ENCODE measurements at places on chromosomes 7 and 10. TPM values are rescaled to one million over a fixed set of nuclear protein-coding genes. Genes with fewer than 3 reads are reported as not detected.

ITGA8 gene
- 33.9 TPM for total RNA-seq

OIT3 gene
- total RNA-seq, result not detected

ATXN7L1 gene
- total RNA-seq, result 12.9 TPM

CRPPA gene
- 2.9 TPM for total RNA-seq

UPK3BL1 gene
- total RNA-seq, result 39.4 TPM

TTYH3 gene
- 48.8 TPM for total RNA-seq

NEBL gene
- 106 TPM for total RNA-seq

HSPA14 gene
- total RNA-seq, result 10.0 TPM

ZNF775 gene
- 4.4 TPM for total RNA-seq

ACSM6 gene
- not detected for total RNA-seq

LIPK gene
- total RNA-seq, result not detected

MRPS33 gene
- 27.4 TPM for total RNA-seq

CHST15 gene
- 49.2 TPM for total RNA-seq

HIP1 gene
- total RNA-seq, result 86.2 TPM

PPA1 gene
- total RNA-seq, result 175 TPM

GNB2 gene
- total RNA-seq, result 208 TPM

CFAP43 gene
- 0.75 TPM for total RNA-seq

MRLN gene
- not detected for total RNA-seq

TMEM196 gene
- total RNA-seq, result not detected

KCP gene
- total RNA-seq, result 1.3 TPM

FGFR2 gene
- total RNA-seq, result 58.7 TPM

LIPJ gene
- not detected for total RNA-seq

ATOH7 gene
- total RNA-seq, result not detected

AP3M1 gene
- 33.1 TPM for total RNA-seq

NACAD gene
- total RNA-seq, result 2.3 TPM

APBB1IP gene
- total RNA-seq, result 19.2 TPM

ADAM22 gene
- 4.3 TPM for total RNA-seq

WAPL gene
- total RNA-seq, result 35.1 TPM

DRGX gene
- not detected for total RNA-seq

GIMAP8 gene
- total RNA-seq, result 42.3 TPM

CALHM1 gene
- total RNA-seq, result not detected

TRIM73 gene
- 4.4 TPM for total RNA-seq

COMTD1 gene
- total RNA-seq, result 21.8 TPM

FAM237B gene
- not detected for total RNA-seq

GNAT3 gene
- not detected for total RNA-seq

PAX2 gene
- not detected for total RNA-seq

NPTX2 gene
- total RNA-seq, result 2.1 TPM

CELF2 gene
- 110 TPM for total RNA-seq

PSMG3 gene
- total RNA-seq, result 20.3 TPM

ERVW-1 gene
- total RNA-seq, result not detected

DGKI gene
- total RNA-seq, result 0.67 TPM

SDK1 gene
- 10.4 TPM for total RNA-seq

RBP4 gene
- total RNA-seq, result 18.6 TPM

UPK3BL2 gene
- total RNA-seq, result 19.3 TPM

ZMYND11 gene
- total RNA-seq, result 82.3 TPM

NANOS1 gene
- 2.9 TPM for total RNA-seq

STAG3 gene
- 2.3 TPM for total RNA-seq

CALML3 gene
- total RNA-seq, result not detected

TRIM50 gene
- total RNA-seq, result 0.20 TPM

Data from upper lobe of right lung (tissue), 1 donor.